ENCODE measurements at places on chromosomes 5 and 9.

GRCh38 chr9:17088566-17088965 is 46.3 kb upstream of the CNTLN start:
- DNase-seq = no peak

GRCh38 chr5:1133510-1134201 is 21.8 kb upstream of the SLC12A7 start:
- no peak for DNase-seq

- DNase-seq = peak; percentile 77
Observed at GRCh38 chr5:33611877-33612276, 171.1 kb downstream of the TARS1 start.

GRCh38 chr9:78001946-78002731 is 29.5 kb downstream of the GNAQ start:
- no peak for DNase-seq

DNA sequence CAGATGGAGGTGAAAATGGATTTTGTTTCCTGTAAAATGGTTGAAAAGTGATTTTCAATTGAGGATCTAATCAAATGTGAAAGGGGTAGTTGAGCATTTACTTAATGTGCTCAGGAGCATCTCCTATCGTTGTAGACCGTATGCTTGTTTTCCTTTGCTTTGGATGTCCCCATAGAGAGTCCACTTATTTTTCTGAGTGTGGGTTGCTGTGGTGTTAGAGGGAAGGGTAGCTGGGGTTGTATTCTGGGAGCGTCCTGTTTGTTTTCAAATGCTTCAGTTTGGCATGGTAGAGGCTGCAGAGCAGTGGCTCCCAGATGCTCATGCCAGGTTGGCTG is 154.1 kb downstream of the MAT2B start:
- DNase-seq = no peak

DNA sequence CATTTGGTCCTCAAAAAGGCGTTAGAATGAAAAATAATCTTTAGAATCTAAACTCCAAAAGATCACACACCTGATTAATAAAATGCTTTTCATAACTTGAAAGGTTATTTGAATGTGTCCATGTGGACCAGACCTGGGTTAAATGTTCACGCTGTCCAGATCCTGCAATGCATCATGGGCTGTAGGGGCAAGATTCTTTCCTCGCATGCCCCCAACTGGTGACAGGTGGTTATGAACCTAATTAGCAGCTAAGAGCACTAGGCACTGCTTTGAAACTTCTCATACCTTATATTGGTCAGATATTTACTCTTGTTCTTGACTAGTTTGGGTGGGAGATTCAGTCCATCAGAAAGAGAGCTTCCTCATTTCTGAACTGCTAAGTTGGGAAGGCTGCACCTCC is 19.3 kb upstream of the PIP5K1B start:
- no peak for DNase-seq

GRCh38 chr5:170333161-170333910 is 35.8 kb upstream of the LCP2 start:
- no peak for DNase-seq

DNA sequence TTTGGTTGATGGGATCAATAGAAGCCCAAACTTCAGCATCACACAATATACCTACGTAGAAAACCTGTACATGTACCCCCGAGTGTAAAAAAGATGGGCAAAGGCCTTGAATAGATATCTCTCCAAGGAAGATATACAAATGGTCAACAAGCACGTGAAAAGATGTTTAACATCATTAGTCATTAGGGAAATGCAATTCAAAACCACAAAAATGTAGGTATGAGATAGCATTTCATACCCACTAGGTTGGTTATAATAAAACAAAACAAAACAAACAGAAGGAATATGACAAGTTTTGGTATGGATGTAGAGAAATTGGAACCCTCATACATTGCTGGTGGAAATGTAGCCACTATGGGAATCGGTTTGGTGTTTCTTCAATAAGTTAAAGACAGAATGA is 33.1 kb upstream of the PPARGC1B start:
- DNase-seq = peak; percentile 18

GRCh38 chr5:37721447-37721871 is 118.4 kb downstream of the GDNF start:
- peak; percentile 94 for DNase-seq

- DNase-seq = no peak
Observed at GRCh38 chr5:66223637-66224036, 79.5 kb downstream of the SREK1 start.

DNA sequence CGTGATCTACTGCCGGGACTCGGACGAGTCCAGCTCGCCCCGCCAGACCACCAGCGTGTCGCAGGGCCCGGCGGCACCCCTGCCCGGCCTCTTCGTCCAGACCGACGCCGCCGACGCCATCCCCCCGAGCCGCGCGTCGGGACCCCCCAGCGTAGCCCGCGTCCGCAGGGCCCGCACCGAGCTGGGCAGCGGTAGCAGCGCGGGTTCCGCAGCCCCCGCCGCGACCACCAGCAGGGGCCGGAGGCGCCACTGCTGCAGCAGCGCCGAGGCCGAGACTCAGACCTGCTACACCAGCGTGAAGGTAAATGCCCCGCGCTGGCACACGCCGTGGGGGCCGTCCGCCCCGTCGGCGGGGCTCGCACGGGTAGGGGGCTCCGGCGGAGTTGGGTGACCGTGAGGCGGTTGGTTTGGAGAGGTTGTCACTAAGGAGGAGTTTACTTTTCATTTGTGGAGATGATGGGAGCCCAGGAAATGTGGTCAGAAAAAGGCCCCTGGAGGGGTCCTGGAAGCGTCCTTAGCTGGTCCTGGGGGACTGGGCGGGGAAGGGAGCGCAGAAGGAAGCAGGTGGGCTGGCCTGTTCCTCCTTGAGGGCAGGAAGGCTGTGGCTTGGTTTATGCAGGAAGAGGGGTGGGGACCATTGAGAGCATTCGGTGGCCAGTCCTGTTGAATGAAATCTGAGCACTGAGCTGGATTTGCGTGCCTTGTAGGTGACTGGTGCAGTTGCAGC is 647 bp downstream of the PDE8B start:
- no peak for DNase-seq

- DNase-seq = no peak
Observed at GRCh38 chr9:134205672-134206310, 41.4 kb upstream of the RNU6ATAC start.
